ENCODE measurements at places on chromosomes 7 and 10.

DNA sequence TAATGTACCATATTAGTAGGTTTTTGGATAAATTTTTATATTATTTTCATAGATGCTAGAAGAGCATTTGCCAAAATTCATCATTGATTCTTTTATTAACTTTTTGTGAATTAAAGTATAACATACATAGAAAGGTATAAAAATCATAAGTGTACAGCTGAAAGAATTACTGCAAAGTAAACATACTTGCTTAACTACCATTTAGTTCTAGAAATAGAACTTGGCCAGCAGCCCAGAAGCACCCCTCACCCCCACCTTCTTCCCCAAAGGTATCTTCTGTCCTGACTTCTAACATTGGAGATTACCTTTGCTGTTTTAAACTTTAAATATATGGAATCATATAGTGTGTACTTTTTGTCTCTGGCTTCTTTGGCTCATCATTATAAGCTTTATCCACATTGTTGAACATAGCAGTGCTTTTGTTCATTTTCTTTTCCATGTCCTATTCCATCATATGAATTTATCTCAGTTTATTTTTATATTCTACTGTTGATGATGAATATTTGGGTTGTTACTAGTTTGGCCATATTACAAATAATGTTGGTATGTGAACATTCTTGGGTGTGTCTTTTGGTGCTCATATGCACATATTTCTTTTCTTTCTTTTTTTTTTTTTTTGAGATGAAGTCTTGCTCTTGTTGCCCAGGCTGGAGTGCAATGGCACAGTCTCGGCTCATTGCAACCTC is 142.8 kb downstream of the ADK start:
- DNase-seq: no peak

- DNase-seq: no peak
These were observed 22.2 kb downstream of the MKX start for GRCh38 chr10:27723436-27723835.

GRCh38 chr7:81533426-81533825 is 236.4 kb downstream of the HGF start:
- no peak for DNase-seq

DNA sequence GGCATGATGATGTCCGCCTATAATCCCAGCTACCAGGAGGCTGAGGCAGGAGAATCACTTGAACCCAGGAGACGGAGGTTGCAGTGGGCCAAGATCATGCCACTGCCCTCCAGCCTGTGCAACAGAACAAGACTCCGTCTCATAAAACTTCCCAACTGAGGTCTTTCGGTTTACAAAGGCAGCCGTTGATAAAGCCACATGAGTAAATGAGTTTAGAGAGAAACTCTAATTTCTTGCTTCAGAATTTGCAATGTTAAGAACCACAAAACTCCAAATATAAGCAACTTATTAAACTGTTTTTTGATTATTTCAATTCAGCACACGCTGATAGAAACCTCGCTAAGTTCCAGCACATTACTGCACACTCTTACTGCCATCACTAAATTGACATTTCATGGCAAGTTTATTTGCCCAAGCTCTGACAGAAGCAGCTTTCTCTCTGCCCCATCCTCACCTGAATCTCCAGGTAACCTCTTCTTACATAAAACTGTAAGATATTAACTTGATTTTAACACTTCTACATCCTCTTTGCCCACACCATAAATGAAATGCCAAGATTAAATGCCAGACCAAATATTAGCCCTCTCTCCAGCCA is 67.7 kb downstream of the FGFR2 start:
- no peak for DNase-seq

GRCh38 chr7:29350351-29350750 is 155.8 kb downstream of the CHN2 start:
- DNase-seq: no peak

- DNase-seq: no peak
These were observed 70.6 kb downstream of the PIP4K2A start for GRCh38 chr10:22643775-22644174.

DNA sequence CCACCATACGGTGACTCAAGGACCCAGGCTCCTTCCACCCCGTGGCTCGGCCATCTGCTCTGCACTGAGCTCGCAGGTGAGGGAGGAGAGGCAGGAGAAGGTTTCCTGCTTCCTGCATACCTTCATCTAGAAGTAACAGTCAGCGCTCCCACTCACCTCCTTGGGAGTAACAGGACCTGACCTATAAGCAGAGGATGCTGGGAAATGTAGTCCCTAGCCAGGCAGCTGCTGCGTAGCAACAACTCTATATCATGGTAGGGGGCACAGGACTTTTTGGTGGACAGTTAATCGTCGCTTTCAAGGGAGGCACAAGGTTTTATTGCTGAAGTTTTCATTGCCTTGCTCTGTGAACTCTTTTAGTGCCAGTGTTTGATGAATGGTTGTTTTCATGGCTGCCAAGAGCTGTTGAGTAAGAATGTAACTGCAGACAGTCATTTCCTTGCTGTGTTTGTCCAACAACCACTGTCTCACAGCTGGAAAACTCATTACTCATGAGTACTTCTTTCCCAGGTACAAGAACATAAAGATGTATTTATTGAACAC is 10.2 kb upstream of the ZFYVE27 start:
- no peak for DNase-seq

Measured in cerebellar cortex (tissue), 1 donor.